ENCODE measurements at places on chromosomes 11 and 22. TPM values are rescaled to one million over a fixed set of nuclear protein-coding genes. Genes with fewer than 3 reads are reported as not detected.

DNA sequence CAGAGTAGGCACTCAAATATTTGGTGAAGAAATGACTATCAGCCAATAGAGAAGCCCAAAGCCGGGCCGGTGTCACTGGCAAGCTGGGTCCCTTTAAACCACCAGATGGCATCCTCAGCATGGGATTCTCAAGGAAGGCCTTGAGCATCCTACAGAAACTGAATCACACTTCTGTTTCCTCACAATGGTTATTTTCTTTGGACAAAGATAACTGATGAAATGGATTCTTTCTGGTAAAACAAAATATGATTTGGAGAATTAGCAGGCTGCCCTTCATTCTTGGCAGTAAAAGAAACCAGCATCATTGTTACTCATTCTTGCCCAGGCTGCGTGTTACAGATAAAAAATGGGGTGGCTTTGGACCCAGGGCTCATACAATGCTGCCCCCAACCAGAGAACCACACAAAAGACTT, 30.3 kb upstream of the ASPHD2 start:
- DNase-seq: no peak

SCGB1A1 gene
- total RNA-seq: not detected

DCHS1 gene
- 4.2 TPM for total RNA-seq

CABP4 gene
- 1.3 TPM for total RNA-seq

CD248 gene
- total RNA-seq: 0.37 TPM

SYT13 gene
- total RNA-seq: 0.12 TPM

GRCh38 chr22:25485626-25486545, 78.6 kb upstream of the GRK3 start:
- DNase-seq: no peak

- DNase-seq: no peak
Measured at GRCh38 chr11:57728829-57729228, 12.5 kb upstream of the SELENOH start.

SGSM1 gene
- 0.31 TPM for total RNA-seq

DNA sequence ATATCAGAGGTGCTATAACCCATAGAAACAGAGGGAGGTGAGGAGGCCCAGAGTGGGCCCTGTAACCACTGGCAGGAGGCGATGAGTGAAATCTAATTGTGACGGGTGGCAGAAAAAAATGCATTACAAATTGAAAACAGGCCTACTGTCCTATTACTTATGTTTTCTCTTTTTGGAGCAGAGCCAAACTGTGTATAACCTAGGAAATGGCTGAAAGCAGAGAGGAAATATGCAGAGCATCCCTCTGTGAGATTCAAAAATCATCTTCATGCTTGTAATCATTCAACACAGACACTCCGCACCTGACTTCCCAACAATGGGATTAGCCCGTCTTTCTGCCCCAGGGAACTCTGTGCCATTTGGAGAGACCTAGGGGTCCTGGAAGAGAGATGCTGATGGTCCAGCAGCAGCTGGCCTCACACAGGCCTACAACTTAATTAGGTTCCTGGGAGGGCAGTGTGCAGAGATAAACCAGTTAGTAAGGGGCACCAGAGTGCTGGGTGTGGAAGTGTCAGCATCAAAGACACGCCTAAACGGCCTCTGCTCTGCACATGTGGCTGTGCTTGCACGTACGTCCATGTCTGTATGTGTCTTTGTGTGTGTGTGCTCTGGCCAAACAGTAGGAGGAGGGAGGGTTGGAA, 41.8 kb downstream of the MAP6 start:
- DNase-seq: no peak

GRCh38 chr11:94450048-94450447, 43.6 kb downstream of the MRE11 start:
- no peak for DNase-seq

DNA sequence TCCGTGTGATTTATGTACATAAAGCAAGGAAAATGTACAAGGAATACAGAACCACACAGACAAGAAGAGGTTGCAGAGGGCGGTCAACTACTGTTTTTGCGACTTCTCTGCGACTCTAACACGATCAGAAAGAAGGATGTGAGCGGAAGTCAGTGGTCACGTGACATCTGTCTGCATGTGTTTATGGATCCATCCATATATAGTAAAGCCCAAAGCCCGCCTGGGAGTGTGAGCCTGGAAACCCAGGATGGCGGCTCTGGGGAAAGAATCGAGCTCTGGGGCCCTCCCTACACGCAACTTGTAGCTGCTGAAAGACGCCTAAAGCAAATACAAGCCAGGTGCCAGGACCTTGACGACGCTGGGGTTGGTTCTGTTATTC, 8.8 kb downstream of the OSBPL5 start:
- no peak for DNase-seq

TRIM48 gene
- not detected for total RNA-seq

RAB38 gene
- total RNA-seq: 1.0 TPM

GRCh38 chr11:65437436-65438227, 15.0 kb downstream of the NEAT1 start:
- DNase-seq: peak; percentile 63

DNA sequence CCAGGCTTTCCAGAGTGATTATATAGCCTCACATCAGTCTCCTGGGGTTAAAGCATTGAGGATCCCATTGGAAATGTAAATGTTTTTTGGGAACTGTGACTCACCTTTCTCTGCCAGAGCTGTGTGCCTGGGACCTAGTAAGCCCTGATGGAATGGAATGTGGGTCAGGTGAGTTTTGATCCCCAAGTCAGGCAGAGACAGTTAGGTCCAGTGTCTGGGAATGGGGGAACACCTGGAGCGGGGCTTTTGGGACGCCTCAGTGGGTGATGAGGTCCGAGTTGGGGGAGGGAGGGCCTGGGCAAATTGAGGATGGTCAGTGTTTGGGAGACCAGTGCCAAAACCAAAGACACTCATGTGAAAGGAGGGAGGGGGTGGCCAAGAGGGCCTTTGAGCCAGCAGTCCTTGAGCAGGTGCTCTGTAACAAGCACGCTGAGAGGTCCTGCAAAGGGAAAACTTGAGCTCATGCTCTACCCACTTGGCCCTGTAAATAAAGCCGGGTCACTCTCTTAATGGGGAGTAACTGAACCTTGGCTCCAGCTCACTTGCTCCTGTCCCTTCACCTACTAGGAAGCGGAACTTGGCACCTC, 104.7 kb downstream of the NAV2 start:
- no peak for DNase-seq

DNA sequence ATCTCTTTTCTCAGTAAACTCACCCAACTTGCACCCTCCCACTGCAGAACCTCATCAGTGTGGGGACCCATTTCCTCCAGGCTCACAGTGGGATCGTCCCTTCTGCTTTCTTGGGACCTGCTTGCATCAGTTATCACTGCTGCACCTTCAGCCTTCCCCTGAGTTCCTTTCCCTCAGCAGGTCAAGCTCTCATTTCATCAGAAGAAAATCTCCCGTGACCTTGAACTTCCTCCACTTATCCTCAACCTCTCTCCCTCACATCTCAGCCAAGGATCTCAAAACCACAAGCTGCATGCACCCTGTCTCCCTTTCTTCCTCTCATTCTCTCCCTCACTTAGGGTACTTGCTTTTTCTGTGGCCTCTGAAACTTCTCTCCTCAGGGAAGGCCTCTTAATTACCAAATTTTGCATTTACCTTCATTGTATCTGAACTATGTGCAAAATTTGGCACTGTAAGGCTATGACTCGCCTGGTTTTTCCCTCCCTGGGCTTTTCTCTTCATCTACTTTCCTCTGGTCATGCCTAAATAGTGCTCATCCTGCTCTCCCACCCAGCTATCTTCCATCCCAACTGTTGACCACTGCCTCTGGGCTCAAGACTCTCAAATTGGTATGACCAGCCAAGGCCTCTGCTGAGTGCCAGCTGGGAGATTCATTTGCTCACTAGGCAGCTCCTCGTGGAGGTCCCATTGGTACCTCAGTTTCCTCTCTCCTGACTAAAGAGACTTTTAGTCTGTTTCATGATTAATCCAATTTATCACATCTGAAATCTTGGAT, 2.7 kb upstream of the RCE1 start:
- no peak for DNase-seq

EHD1 gene
- 36.1 TPM for total RNA-seq

MS4A1 gene
- not detected for total RNA-seq

DNA sequence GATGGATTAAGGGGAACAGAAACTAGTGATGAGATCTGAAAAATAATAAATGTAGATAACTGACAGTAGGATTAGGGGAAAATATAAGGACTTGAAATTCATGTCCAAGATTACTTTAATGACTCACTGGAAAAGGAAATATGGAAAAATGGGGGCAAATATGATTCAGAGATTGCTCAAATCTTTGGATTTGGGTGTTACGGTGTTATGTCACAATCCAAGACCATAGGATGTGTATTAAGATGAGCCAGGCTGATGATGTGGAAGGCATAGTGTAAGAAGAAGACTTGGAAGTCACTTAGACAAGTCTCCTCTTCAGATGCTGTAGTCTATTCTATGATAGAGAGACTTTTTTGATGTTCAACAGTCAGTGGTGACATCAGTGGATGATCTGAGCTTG, 323.7 kb downstream of the LUZP2 start:
- DNase-seq: no peak

DNA sequence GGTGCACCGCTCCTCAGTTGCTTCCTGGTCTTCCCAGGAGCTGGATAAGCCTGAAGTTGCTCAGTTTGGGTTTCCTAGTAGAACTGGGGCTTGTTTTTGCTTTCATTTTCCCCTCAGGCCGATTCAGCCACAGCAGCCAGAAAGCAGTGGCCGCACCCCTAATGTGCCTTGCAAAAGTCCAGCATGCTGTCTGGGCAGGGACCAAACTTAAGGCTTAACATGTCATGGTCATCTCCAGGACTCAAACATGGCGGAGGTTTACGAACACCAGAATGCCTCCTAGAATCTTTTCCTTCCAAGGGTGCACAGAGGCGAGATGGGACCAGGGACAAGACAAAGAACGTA, 2.5 kb downstream of the GNG3 start:
- peak; percentile 56 for DNase-seq

SYT8 gene
- total RNA-seq: 0.68 TPM

- no peak for DNase-seq
Measured at GRCh38 chr11:119483881-119484371, 61.0 kb upstream of the THY1 start.

ZFTA gene
- 9.5 TPM for total RNA-seq

- DNase-seq: peak; percentile 53
Measured at GRCh38 chr11:65488273-65489034, 10.4 kb upstream of the MALAT1 start.

- DNase-seq: no peak
Measured at GRCh38 chr22:37329238-37330140, 47.2 kb downstream of the CYTH4 start.

TYR gene
- total RNA-seq: not detected

NAALAD2 gene
- 0.13 TPM for total RNA-seq

DNA sequence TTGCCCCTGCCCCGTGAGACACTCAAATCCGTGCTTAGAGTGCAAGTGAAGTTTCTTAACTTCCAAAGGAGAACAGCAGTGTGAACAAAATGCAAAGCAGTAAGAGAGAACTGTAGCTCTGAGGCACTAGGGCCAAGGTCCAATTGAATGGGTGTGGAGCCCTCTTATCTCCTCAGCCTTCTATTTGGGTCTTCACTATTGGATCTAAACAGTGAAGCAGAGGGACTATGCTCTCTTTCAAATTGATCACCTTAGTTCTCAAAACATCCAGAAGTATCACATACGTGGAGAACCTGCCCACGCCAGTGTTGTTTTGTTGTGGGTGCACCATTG, 49.6 kb downstream of the C22orf31 start:
- no peak for DNase-seq

GRCh38 chr22:44497218-44497904, 672 bp downstream of the RTL6 start:
- peak; percentile 55 for DNase-seq

GRCh38 chr22:20276468-20276867, 8.3 kb upstream of the RTN4R start:
- no peak for DNase-seq

ZP1 gene
- total RNA-seq: not detected

DNA sequence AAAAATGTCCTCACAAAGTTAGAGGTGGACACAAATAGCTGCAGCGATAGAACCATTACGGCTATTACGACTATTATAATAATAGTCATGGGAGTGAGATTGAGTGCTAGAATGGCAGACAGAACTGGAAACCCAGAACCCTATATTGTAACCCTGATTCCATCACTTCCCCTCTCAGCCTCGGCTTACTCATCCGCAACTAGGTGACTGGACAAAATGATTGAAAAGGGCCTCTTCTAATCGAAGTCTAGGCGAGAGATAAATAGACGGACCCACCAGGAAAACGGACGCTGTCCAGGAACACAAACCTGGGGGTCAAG, 629 bp downstream of the PSMA1 start:
- DNase-seq: no peak

DNA sequence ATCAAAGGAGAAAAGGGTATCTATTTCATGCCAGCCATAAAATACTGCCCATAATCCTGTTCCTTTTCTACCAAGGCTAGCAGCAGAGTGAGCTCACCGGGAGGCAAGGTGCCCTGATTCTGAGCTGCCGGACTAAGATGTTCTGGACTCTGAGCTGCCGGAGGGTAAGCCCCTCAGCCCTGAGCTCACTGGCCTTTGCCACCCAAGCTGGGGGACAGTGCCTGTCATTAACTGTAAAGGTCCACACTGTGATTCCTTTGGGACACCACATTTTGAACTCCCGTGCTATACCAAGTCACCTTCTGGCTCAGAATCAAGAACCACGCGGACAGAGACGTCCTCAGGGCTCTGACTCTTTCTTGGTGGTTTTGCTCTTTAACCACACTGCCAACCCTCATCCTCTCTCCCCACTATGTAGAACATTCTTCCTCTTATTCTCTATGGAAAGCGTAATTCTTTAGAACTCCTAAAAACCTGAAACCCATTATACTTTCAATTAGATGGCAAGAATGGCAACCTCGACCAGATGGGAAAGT, 88.4 kb upstream of the BID start:
- DNase-seq: no peak

INPP5J gene
- not detected for total RNA-seq

DNA sequence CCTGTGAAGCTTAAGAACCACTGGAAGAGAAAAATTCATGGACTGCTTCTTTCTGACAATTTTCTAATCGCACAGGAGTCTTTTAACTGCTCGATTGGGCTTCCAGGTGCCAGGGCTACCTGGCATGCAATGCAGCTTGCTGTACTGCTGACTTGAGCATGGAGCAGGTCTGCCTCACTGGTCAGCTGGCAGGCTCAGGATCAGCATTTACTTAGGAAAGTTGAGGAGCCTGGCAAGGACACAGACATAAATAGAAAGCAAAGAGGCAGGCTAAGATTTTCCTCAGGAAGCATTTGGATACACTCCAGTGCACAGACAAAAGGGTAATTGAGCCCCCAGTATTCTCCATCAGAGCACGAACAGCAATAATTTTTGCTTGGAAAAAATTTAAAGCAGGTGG, 163.5 kb downstream of the CSNK2A3 start:
- no peak for DNase-seq

PTGDR2 gene
- 0.12 TPM for total RNA-seq

Measured in right lobe of liver (tissue), 6 donors.